SHP77 (cell line): ENCODE measurements at places on chromosomes 2 and 18.

DNA sequence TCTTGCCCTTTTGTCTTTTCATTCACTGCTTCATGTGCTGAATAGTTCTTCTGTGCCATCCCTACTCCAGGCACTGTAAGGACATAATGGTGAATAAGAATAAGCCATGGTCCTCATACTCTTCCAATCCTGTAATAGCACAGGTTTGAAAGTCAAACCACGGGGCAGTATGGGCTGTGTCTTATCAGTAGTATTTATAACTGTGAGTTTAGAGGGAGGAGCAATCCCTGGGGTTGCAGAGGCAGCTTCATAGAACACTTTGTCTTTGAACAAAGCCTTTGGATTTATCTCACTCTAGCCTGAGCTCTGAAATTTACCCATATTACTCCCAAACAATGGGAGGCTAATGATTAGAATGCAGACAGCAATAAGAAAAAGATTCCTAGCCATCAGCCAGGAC, 30.2 kb upstream of the ALK start:
- DNase-seq: no peak

DNA sequence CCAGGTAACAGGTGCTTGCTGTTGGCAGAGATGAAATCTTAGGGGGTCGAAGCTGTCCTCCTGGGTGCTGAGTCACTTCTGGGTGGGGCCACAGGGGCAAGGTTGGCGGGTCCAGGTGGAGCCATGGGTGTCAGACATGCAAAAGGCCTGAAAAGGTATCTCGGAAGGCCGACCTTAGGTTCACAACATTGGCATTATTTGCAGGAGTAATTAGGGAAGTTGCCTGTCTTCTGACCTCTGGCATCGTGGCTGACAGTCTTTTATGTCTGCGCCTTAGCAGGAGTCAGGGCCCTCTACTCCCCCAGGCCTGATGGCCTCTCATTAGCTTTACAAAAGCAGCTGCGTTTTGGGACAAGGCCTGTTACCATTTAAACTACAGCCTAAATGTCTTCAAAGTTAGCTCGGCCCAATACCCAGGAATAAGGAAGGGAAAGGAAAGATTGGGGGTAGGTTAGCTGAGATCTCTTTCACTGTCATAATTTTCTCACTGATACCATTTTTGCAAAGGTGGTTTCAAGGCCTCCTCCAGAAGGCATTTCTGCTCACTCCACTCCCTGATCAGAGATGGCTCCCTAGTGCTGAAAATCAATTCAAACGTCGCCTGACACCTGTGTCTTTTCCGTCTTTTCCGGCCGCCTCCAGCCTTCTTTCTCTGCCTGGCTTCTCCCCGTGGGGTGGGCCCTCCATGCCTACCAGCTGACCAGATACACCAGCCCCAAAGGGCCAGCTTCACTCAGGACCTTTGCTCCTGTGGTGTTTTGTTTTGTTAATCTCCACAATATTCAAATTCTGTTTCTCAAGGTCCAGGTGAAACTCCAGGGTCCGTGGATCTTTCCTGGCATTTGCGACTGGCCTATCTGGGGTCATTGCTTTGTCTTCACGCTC, 90.8 kb downstream of the RHOB start:
- DNase-seq: no peak

- no peak for DNase-seq
Measured at GRCh38 chr2:206482123-206482522, 38.8 kb downstream of the ADAM23 start.

- no peak for DNase-seq
Measured at GRCh38 chr2:198376677-198377076, 572.3 kb downstream of the PLCL1 start.
